CD14-positive monocyte (primary cell): ENCODE measurements at places on chromosomes 2 and 18.

GRCh38 chr2:66233981-66234380 is 200.9 kb upstream of the MEIS1 start:
- no peak overlapping the region for H3K4me3 ChIP-seq
- H3K27ac ChIP-seq = no peak overlapping the region
- DNase-seq = no peak
- H3K36me3 ChIP-seq = no peaks in the 10 kb centered on the region
- no peaks in the 10 kb centered on the region for H3K27me3 ChIP-seq

- H3K27me3 ChIP-seq = no peaks in the 10 kb centered on the region
- H3K4me1 ChIP-seq = no peaks in the 10 kb centered on the region
- no peak for DNase-seq
- H3K27ac ChIP-seq = no peak overlapping the region
- H3K4me3 ChIP-seq = no peak overlapping the region
Observed at GRCh38 chr2:237280229-237280628, 133.7 kb downstream of the COL6A3 start.

GRCh38 chr2:207819021-207819797 is 49.5 kb upstream of the FZD5 start:
- no peak overlapping the region for H3K27ac ChIP-seq
- peaks cover 8% of the 10 kb centered on the region for H3K4me1 ChIP-seq
- peaks cover 13% of the 10 kb centered on the region for H3K36me3 ChIP-seq
- DNase-seq = no peak
- H3K27me3 ChIP-seq = no peaks in the 10 kb centered on the region
- H3K4me3 ChIP-seq = no peak overlapping the region

DNA sequence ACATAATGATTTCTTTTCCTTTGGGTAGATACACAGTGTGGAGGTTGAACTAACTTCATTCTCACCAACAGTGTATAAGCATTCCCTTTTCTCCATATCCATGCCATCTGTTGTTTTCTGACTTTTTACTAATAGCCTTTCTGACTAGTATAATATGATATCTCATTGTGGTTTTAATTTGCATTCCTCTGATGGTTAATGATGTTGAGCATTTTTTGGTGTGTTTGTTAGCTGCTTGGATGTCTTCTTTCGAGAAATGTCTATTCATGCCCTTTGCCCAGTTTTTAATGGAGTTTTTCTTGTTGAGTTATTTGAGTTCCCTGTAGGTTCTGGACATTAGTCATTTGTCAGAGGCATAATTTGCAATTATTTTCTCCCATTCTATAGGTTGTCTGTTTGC is 59.8 kb downstream of the MARCHF4 start:
- no peak overlapping the region for H3K4me3 ChIP-seq
- no peak for DNase-seq
- no peaks in the 10 kb centered on the region for H3K4me1 ChIP-seq
- no peaks in the 10 kb centered on the region for H3K27me3 ChIP-seq
- H3K36me3 ChIP-seq = no peaks in the 10 kb centered on the region
